ENCODE measurements at places on chromosomes 7 and 10.
A peak's percentile ranks its signal among the peaks of the same experiment; 100 is the strongest.

DNA sequence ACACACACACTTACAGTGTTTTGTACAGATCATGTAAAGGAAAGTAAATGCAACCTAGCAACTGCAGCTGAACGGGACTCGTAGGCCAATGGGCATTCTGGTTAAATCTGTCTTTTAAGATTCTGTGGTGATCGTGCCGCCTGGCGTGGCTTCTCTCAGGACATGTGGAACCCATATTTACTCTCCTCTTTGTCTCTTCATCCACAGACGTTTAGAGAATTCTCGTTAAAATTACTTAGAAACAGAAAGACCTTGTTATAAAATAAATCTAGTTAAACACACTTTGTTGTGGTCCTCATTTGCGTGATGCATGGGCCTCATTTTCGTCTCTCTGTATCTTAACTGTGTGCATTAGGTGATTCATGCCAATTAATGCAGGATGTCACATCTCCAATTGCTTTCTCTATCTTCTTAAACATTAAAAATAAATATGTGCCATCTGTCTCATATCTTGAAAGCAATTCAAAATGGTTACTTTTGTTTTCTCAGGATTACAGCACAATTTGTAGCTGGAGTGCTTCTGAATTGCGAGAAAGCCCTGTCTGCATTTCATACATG lies 11.5 kb downstream of the KLF6 start:
- DNase-seq: no peak

DNA sequence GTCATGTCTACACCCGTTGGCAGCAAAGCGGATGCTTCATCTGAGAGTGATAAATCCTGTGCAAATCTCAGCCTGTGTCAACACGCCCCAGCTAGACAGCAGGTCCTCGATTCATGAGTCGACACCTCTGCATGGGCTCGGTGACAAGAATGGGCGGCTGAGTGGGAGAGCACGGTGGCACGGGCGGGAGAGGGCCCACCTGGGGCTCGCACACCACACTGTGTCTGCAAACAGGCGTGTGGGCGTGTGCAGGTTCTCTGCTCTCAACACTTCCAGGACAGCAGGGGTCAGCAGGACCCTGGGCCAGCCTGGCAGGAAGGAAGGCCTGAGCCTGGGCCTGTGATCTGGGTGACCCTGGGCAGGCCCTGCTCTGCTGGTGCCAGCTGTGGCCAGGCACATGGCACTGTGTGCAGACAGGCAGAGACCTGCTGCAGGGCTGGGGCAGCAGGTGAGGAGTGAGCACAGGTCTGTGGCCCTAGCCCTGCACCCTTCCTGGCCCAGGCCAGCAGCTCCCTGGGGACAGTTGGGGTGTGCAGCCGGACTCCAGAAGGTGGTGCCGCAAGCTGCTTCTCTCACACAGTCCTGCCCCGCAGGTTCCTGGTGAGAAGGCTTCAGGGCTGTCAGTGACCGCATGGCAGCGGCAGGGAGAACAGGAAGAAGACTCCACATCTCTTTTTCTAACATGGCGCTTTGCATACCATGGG lies 216.4 kb downstream of the ELFN1 start:
- DNase-seq: no peak

- no peak for DNase-seq
Measured at GRCh38 chr7:70680306-70680705, 451.6 kb upstream of the GALNT17 start.

DNA sequence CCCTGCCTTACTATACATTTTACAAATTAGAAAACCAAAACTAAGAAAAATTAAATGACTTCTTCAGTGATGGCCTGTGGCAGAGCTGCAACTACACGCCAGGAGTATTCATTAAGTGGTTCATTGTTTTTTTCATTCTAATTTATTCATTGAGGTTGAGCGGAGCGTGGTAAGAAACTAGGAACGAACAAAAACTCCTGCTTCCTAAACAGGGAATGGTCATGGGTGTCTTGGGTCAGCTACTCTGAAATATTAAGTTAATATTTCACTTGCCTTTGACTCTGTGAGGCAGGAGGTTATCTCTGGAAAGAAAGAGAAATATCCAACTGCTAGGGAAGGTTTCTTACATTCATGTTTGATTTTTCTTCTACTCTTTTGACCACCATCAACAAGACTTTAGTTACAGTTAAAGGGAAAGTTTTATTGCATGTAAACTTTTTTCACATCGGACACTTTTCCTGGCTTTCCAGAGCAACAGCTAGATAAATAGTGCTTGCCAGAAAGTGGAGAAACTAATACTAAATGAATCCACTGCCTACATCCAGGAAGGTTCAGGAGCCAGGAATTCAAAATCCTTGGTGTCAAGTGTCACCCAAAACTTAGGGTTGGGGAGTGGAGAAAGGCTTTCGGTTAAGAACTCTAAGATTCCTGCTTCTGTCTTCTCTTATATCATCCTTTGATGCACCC lies 896 bp upstream of the GNG11 start:
- no peak for DNase-seq

DNA sequence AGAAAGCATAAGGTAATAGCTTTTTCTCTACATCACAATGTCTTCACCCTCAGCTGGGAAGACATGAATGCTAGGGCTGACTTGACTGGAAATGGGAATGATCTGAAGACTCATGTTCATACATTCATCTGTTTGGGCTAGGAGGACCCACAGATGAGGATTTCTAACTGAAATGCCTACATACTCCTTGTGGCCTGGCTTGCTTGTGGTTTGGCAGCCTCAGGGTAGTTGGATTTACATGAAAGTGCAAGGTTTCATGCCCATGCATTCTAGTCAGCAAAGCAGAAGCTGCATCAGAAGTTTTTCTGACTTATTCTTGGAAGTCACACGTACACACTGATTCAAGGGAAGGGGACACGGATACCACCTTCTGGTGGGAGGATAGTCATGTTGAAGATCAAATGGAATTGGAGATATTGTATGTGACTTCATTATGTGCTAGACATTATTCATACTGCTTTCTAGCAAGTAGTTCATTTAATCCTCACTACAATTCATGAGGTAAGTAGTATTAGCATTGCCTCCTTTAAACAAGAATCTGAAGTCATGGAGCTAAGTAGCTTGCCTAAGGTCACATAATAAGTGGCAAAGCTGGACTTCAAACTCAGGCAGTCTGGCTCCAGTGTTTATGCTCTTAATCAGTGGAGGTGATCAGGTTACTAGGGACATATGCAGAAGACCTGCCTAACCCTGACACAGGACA lies 957.0 kb downstream of the LRMDA start:
- no peak for DNase-seq

DNA sequence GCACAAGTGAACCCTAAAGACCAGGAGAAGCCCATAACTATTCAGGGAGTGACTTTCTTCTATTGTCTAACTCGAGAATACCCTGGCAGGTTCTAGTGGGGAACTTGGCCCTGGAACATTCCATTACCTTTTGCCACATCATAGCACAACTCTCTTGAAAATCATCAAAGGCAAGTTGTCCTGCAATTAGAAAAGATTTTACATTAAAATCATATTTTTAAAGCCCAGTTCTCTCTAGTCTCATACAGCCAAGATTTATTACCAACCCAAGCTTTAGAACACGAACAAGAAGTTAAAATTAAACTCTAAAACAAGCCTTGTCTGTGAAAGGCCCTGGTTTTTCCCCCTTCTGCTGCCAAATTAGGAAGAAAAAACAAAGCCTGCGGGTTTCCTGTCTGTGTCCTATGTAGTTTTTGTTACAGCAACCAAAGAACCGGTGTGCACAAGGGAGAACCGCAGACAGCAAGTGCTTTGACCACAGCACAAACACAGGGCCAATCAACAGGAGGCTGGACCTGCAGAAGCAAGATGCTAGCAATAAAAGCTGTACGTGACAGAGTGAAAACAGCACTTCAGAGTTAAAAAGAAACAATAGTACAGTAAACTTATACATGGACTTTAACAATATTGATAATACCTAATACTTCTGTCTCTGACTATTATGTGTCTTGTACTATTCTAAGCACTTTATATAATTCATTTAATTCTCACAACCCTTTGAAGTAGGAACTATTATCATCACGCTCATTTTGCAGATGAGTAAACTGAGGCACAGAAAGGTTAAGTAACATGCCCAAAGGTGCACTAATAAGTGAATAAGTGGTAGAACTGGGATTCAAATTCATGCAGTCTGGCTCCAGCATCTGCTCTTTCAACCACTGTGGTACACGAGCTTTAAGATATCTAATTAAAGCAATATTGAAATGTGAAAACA lies 65.8 kb downstream of the STK17A start:
- peak; percentile 78 for DNase-seq

DNA sequence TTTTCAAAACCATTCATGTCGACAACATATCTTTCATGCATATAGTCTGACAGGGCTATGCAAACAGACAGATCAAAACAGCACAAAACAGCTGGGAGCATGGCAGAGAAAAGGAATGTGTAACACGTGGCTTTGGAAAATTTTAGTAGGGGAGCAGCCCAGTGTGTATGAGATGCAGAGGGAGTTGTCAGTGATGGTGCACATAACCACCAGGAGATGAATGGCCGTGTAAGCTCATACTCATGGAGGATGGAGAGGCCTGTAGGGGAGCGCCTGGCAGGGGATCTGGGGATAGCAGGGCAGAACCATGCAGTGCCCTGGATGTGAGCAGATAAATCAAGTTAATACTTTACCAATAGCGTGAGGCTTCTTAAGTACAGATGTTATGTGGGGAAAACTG lies 45.7 kb downstream of the RHOBTB1 start:
- no peak for DNase-seq

DNA sequence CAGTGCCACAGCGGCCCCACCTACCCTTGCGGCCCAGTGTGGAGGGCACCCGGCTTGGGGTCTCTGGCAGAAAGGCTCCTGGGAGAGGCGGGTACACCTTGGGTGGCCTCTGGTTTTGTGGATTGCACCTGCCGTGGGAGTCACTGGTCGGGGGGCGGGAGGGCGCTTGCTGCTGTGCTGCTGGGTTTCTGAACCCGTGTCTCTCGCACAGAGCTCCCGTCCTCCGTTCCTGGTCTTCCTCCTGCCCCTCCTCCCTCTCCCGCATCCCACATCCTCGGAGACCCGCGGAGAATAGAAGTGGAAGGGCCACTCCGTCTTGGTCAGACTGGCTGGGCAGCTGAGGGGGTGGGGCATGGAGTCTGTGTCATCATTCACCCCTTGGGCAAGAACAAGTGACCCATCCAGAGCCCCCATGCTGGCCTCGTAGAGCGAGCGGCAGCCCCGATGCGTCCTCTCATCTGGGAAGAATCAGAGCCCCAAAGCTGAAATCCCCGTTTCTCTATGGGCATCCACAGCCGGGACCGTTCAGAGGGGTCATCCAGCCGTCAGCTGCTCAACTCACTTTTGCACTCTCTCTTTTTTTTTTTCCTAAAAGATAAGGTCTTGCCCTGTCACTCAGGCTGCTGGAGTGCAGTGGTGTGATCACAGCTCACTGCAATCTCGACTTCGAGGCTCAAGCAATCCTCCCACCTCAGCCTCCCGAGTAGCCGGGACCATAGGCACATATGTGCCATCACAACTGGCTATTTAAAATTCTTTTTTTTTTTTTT lies 4.0 kb downstream of the MAFK start:
- DNase-seq: no peak

DNA sequence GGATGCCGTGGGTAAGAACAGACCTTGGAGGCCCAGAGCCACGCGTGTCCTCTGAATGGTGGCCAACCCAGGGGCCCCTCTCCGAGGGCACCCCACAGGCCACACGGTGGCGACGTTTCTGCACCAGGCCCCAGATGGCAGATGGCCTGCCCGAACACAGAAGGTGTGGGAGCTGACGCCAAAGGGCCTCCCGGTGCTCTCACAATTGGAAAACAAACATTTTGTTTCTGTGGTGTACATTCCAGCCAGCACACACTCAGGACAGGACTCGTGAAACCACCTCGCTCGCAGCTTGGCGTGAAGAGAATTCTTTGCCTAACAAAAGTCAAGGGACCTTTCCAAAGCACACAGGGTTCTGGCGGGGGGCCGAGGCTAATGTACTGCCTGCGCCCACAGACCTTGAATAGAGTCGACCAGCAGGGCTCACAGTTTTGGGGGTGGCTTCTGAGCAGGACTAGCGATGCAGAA lies 112.1 kb downstream of the FAM53B start:
- DNase-seq: no peak

- no peak for DNase-seq
Measured at GRCh38 chr7:36496576-36496975, 106.9 kb downstream of the ANLN start.

- peak; percentile 28 for DNase-seq
Measured at GRCh38 chr10:13074563-13075451, 25.2 kb upstream of the OPTN start.

DNA sequence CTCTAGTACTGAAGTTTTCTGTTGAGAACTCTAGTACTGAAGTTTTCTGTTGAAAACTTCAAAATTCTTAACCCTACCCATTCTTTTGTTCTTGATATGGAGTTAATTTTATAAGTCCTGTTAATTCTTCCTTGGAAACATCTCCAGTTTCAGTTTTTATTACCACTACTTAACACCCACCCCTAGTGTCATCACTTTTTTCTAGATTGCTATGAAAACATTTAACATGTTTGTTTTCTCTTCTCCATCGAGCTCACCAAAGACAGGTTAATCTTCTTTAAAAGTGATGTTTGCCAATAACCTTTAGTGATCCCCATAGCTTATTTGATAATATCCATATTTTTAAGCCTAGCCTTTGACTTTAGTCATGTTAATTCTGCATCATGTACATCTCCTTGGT lies 147.9 kb downstream of the PPP1R9A start:
- no peak for DNase-seq

- DNase-seq: no peak
Measured at GRCh38 chr7:30433082-30433481, 45.5 kb downstream of the NOD1 start.

GRCh38 chr10:78657163-78657861 lies 411.5 kb upstream of the ZMIZ1 start:
- DNase-seq: peak; percentile 37

- DNase-seq: no peak
Measured at GRCh38 chr7:116242178-116242577, 31.8 kb downstream of the TES start.

- DNase-seq: no peak
Measured at GRCh38 chr10:44070282-44070681, 314.6 kb downstream of the CXCL12 start.

- DNase-seq: no peak
Measured at GRCh38 chr10:62964026-62964425, 147.9 kb upstream of the EGR2 start.

- no peak for DNase-seq
Measured at GRCh38 chr7:71254751-71255150, 122.8 kb downstream of the GALNT17 start.

DNA sequence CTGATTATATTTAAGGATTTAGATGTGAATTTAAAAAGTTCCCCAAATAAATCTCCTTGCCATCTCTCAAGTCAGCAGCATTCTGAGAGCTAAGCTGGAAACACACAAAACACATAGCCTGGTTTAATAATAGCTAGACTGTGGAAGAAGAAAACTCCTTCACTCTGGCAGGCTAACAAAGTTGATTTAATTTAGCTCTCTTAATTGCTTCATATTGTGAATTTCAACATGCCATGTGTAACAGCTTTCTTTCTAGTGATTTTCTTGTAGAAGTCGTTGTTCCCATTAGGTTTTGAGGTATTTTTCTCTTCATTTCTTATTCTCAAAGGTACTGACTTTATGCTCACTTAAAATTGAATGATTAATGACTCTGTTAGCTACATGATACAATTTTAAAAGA lies 216.8 kb upstream of the AKR1E2 start:
- DNase-seq: no peak
